ENCODE measurements at places on chromosomes 12 and 14.

GRCh38 chr12:53218551-53219291, 11.7 kb upstream of the ITGB7 start:
- no peak for DNase-seq

DNA sequence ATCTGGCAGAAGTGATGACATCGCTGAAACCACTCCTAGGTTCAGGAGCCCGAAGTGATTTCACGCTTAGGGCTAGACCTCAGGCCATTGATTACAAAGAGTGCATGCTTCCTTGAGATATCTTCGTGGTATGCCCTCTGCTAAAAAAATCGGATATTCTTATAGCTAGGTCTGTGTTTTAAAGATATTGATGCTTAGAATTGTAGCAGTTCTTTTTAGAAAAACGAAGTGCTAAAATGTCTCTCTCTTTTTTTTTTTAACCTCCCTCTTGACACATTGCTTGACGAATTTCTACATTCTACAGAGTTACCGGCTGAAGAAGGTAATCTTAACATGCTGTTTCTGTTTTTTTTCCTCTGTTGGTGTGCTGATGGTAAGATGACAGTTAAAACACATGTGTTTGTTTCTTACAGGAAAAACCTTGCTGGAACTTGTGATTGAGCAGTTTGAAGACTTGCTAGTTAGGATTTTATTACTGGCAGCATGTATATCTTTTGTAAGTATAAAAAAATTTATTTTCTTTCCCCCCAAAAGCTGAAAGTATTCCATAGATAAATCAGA, 1.3 kb downstream of the ATP2A2 start:
- no peak for DNase-seq

DNA sequence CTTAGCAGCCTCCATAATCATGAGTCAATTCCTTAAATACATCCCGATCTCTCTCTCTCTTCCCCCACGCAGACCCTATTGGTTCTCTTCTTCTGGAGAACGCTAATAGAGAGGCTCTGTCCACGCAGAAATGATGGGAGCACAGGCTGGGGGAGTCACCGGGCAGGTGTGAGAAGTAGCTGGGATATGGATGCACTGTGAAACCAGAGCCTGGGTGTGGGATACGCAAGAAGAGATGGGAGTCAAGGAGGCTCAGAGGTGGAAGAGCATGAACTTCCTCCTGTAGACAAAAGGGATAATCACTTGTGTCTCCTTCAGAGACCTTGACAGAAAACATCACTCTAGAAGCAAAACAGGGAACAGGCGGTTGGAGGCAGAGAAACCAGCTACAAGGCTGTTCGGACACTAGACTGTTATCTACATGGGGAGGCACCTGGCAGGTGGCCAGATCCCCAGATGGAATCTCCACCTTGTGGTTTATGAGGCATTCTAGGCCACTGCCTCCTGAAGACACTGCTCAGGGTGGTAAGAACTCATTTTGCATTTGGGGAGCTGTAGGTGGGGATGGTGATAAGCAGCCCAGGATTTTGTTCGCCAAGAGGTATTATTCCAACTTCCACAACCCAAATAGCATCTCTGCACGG, 7.2 kb upstream of the SELPLG start:
- no peak for DNase-seq

GRCh38 chr14:105452963-105453362, 21.7 kb upstream of the CRIP2 start:
- DNase-seq = no peak

- no peak for DNase-seq
Observed at GRCh38 chr12:73452672-73453469, 1084.8 kb upstream of the ATXN7L3B start.

DNA sequence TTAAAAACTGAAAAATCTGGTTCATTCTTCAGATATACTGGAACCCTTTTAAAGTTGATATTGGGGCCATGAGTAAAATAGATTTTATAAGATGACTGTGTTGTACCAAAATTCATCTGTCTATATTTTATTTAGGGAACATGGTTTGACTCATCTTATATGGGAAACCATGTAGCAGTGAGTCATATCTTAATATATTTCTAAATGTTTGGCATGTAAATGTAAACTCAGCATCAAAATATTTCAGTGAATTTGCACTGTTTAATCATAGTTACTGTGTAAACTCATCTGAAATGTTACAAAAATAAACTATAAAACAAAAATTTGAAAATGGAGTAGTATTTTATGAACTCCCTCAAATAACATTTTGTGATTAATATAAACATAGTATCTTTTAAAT, 14.2 kb downstream of the PTGER2 start:
- DNase-seq = no peak

- DNase-seq = no peak
Observed at GRCh38 chr12:104649217-104649824, 192.6 kb downstream of the CHST11 start.

DNA sequence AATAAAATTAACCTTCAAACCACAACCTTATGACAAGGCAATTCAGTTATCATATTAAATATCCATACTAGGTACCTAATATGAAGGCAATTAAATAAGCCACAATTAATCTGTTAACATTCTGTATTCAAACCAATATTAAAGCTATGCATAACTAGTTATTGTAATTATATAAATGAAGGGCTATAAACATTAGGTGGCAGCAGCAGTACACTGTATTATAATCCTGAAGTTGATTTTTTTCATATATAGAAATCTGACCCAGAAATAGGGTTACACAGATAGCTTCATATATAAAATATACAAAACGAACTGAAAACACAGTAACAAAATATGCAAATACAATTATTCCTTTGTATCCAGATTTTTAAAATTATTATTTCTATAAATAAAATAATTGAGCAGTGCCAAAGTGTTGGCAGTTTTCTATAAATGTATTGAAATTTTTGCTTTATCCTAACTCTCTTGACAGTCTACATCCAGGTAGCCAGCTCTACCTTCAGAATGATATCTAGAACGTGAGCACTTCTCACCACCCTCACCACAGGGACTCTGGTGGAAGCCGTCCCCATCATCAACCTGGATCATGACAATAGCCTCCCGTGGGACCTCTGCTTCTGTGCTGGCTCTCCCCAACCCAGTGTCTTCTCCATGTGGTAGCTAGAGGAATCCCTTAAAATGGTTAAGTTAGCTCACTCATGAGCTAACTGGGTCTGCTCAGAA, 136.2 kb downstream of the MED13L start:
- DNase-seq = no peak

- DNase-seq = no peak
Observed at GRCh38 chr12:132075026-132075713, 68.9 kb downstream of the DDX51 start.
